ENCODE measurements at places on chromosomes 1 and 21.

DNA sequence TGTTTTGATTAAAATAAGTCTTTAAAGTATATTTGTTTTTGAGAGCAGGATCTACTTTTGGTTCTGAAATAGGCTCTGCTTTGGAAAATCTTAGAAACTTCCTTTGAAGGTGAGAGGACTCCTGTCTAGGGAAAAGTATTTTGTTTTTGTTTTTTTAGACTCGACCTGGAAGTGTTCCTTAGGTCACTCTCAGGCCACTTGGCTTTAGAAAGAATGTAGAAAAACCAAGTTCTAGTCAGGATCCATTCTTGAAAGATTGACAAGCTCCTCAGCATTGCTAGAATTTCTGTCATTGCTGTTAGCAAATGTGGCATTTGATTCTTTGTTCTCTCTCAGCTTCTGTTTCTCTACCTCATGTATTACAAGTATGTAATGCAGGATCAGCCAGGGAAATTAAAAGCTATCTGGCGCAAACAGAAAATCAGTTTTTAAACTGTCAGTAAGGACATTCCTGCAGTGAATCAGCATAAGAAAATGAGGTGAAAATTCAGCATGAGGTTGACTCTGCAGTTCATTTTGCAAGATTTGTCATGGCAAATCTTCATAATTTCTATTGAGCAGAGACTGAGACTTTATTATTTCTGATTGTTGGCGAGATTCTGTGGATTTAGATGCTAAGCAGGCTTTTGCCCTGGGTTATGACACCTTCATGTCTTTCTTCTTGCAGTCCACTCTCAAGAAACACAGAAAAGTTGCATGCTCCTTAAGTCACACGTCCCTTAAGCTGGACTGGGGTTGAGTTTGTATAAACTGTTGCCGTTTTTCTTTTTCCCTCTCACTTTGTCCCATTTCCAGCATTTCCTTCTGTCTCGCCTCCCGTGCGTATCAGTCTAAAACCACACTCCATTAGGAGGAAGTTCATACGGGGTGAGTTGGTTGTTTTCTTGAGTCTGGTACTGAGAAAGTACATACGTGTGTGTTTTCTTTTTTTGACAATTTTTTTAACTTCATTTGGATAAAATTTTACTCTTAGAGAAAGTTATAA, 12.6 kb downstream of the NTPCR start:
- DNase-seq = no peak

GRCh38 chr1:108188801-108189200, 11.3 kb downstream of the SLC25A24 start:
- DNase-seq = no peak

- DNase-seq = no peak
These were observed 300.9 kb downstream of the ASTN1 start for GRCh38 chr1:176863613-176864012.

DNA sequence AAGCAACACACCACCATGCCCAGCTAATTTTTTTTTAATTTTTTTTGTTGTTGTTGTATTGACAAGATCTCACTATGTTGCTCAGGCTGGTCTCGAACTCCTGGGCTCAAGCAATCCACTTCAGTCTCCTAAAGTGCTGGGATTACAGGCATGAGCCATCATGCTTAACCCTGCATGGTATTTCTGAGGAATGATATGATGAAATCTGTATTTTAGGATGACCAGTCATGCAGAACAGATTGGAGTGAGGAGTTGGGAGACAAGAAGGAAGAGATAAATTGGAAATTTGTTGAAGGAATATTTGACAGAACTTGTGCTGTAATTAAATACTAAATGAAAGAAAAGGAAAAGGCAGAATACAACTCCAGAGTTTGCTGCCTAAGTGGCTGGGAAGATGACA, 4.7 kb upstream of the NDUFS5 start:
- no peak for DNase-seq

DNA sequence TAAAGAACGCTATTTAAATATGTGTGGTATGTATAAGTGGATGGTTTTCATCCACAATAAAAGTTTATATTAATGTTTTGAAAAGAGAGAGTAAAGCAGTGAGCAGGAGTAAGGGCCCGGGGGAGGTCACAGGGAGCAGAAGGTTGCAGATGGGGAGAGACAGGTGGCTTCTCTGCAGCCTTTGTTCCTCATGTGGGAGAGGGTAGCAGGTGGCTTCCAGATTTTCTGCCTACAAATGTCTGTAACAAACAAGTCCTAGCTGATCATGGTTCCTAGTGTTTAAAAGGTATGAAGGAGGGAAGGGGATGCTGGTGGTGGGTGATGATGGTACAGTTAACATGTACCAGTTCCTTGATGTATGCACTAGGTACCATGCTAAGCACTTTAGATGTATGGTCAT, 18.8 kb downstream of the QSOX1 start:
- DNase-seq = no peak

DNA sequence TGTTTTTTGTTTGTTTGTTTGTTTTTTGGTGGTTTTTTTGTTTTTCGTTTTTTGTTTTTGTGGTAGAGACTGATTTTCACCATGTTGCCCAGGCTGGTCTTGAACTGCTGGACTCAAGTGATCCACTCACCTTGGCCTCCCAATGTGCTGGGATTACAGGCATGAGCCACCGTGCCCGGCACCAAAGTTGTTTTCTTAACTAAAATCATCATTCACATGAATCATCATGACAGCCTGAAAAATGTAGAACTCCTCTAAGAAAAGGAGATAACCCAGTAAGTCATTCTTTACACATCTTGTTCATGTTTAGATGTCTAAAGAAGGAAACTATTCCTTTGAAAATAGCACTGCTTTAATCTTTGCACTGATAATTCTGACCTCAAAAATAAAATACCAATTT, 37.5 kb downstream of the DISP1 start:
- no peak for DNase-seq

DNA sequence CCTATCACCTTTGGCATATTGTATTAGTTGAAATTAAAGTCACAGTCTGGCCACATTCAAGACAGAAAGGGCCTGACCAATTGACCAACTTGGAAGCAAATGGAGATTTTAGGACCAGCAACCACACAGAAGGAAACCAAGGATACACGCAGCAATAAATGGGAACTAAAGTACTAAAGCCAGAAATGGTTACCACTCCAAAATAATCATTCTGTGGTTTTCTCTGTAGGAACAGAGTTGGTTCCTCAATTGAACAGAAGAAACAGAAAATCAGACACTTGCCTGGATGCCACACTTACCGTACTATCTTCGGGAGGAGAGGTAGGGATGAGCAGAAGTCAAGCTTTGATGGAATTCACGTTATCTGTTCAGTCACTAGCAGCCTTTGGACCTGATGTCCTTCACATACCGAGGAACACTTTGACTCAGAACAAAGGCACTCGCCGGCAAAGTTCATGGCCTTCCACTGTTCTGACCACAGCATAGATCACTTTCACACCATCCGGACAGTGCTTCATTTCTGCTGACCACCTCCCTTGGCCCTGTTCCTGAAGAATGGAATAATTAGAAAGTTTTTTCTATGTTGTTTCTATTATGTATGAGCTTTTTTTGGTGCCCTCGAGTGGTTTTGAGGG, 96.9 kb downstream of the LPAR3 start:
- DNase-seq = no peak

- no peak for DNase-seq
These were observed 428.5 kb upstream of the RGS18 start for GRCh38 chr1:191729742-191730141.

DNA sequence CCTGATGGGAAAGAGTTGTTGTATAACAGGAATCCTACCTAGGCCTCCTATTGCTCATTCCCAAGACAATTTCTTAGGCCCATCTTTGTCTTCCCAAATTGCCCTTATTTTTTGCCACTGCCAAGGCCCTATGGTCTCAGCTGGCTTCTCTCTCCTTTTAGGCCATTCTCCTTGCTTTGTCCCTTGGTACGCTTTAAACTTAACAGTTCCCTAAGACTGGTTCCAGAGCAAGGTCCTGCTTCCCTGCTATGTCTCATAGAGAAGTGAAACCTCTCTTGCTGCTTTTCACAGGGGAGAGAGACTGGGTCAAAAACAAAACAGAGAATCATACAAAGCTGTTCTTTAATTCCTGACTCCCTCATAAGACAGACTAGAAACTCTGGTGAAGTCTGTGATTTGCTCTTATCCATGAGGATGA, 77.1 kb downstream of the XCL2 start:
- no peak for DNase-seq

- no peak for DNase-seq
These were observed 18.2 kb upstream of the RC3H1 start for GRCh38 chr1:174040387-174040786.

DNA sequence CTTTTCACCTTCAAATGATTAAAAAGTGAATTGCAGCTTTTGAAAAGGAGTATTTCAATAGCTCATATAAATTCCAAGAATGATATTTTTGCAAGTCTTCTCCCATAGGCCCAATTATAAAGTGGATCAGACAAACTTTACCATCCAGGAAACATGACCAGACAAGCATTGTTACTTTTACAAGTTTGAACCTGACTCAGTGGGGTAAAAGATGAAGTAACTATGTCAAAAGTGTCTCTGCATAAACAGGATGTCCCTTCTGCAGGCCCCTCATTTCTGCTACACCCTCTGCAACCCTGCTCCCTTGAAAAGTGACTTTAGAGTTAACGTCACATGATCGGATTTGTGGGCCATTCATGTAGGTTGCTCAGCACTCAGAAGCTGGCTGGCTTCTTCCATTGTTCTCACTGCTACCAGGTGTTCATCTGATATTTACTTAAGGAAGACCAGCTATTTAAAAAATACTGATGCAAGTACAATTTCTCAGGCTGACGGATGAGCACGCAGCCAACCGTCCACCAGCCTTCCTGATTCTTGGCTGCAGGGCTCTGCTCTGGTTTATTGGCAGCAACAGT, 32.3 kb downstream of the URB1 start:
- DNase-seq = no peak

DNA sequence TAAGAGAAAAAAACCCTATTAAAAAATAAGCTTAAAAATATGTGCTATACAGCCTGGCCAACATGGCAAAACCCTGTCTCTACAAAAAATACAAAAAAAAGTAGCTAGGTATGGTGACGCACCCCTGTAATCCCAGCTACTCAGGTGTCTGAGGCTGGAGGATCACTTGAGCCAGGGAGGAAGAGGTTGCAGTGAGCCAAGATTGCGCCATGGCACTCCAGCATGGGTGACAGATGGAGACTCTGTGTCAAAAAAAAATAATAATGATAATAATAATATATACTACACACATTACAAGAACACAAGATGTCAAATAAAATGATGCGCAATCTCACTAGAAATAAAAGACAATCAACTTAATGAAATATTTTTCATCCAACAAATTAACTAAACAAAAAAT, 22.9 kb downstream of the NRDC start:
- DNase-seq = no peak

- peak; percentile 37 for DNase-seq
These were observed 800 bp downstream of the HIPK1 start for GRCh38 chr1:113929750-113930498.

DNA sequence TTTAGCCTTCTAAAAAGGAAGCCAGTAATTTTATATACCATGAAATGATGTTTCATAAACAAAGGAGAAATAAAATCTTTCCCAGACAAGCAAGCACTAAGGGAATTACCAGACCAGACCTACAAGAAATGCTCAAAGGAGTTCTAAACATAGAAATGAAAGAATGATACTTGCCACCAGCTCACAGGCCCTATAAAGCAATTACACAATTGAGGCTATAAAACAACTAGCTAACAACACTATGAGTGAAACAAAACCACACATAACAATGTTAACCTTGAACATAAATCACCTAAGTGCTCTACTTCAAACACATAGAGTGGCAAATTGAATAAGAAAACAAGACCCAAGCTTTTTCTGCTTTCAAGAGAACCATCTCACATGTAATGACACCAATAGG, 123.8 kb downstream of the BARHL2 start:
- DNase-seq = no peak

GRCh38 chr1:58551186-58552140, 4.9 kb upstream of the OMA1 start:
- DNase-seq = no peak

GRCh38 chr21:31221043-31221442, 123.0 kb downstream of the TIAM1 start:
- no peak for DNase-seq

DNA sequence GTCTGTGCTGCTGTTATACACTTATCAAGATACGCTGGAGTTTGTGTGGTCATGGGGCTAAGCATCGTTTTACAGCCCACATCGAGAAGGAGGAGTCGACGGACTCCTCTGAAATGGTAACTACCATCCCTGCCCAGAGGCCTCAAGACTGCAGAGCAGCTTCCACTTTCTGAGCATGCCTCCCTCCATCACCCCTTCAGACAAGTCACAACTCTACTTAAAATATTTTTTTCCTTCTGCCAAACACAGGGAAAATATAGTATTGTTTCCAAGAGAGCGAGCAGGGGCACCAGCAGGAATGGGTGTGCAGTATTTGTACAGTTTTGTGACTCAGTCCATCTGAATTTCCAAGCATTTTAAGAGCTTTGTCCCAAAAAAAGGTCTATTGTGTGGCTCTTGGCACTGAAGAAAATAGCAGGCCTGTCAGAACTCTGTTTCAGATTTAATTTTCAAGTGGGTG, 14.1 kb downstream of the EVA1C start:
- no peak for DNase-seq

DNA sequence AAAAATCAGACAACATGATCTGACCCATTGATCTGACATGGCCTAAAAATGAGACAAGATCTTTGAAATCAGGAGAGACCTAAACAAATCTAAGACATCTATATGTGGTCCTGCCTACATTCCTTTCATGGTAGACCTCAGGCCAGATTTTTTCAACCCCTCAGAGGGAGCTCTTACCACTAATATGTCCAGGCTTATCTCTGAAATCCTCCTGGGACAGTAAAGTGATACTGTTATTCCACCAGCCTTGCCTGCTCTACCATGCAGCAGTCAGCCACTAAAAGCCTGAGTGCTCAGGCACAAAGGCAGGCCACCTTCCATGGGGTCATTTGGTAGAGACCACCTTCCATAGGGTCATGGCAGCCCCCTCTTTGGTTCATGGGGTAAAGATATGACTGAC, 126.9 kb downstream of the TBX15 start:
- DNase-seq = no peak

DNA sequence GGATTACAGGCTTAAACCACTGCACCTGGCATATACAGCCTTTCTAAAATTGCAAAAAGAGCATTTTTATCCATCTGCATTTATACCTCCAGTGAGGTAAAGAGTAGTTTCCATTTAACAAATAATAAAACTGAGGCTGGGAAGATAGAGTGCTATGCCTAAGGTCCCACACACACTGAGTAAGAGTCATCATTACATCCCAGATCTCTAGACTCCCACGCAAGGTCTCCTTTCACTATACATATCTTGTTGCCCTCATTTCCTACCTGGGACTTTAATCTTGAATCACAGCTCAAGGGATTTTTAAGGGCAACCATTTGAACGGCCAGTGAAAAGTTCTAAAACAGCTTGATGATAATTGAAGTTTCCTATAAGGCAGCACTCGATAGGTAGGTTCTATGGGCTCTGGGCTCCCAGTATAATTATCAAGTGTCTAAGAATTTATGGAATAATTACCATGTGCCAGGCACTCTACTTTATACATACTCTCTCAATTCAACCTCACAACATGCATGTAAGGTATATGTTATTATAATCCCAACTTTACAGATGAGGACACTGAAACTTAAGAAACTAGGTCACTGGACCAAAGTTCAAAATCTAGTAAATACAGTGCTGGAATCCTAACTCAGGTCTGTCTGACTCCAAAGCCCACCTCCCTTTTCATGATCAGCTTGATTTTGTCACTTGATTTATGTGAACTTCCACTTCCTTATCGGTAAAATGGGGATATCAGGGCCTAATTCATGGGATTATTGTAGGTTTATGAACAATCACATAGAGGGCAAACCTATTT, 23.3 kb upstream of the EPS15 start:
- DNase-seq = no peak

Measured in stimulated activated CD8-positive, alpha-beta memory T cell treated with anti-CD3 and anti-CD28 coated beads, Interleukin-2, amount 100 ng/mL, for 1 hour (primary cell).